ENCODE measurements at places on chromosomes 1 and 21.

DNA sequence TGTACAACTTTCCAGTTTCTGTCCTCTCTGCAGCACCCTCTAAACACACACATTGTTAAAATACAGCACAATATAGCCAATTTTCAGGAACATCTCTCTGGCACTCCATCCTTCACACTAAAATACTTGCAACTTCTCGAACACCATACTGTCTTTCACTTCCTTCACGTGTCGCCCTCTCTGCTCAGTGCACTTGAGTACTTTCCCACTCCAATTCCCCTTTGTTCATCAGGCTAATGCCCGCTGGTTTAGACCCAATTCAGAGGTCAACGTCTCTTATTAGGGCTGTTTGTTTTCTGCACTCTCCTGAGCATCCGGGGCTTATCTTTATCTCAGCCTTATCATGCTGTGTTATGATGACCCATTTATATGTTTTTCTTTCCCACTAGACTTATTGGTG, 238.2 kb upstream of the SGIP1 start:
- DNase-seq = no peak

DNA sequence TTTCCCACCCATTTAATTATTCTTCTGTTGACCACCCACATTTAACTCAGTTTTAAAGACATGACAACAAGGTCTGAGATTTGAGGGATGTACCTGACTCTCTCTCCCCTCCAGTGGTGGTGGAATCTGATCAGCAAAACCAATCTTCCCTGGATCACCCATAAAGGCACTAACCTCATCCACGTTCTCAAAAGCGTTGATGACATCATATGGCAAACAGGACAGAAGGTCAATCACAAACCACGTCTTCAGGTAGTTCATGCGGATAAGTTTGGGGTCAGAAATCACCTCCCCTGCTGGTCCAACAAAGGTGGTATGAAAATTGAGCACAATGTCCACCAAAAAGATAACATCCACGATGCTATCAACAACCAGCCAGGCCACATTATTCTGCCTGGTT, 115.3 kb downstream of the KCNH1 start:
- no peak for DNase-seq

DNA sequence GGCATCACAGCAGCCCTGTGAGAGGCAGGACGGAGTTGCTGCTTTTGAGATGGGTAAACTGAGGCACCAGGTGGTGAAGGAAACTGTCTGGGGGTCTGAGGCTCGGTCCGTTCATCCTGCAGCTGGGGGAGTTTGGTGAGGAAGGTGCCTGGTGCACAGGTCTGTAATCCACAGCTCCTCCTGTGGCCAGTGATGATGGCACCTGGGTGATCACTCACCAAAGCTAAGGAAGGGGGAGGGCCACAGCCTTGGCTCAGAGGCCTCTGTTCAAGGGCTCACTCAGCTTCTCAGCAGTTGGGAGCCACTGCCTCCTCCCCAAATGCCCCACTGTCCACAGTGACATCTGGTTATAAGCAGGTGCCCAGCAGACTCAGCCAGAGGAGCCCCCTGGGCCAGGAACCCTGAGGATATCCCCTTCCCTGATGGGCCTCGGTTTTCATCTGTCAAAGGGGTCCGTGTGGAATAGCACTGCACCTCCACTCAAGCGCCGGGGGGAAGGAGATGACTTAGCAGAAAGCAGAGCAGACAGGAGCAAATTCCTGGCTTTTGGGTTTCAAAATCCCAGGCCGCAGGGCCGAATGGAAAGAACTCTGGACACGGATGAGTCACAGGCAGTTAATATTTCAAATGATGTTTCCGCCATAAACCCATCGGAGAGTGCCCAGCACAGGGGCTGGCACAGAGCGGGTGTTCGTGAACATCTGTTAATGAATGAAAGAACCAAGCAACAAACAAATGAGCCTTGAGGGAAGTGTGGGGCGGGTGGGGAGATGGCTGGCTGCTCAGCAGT, 82.8 kb downstream of the DMRTB1 start:
- peak; percentile 80 for DNase-seq

DNA sequence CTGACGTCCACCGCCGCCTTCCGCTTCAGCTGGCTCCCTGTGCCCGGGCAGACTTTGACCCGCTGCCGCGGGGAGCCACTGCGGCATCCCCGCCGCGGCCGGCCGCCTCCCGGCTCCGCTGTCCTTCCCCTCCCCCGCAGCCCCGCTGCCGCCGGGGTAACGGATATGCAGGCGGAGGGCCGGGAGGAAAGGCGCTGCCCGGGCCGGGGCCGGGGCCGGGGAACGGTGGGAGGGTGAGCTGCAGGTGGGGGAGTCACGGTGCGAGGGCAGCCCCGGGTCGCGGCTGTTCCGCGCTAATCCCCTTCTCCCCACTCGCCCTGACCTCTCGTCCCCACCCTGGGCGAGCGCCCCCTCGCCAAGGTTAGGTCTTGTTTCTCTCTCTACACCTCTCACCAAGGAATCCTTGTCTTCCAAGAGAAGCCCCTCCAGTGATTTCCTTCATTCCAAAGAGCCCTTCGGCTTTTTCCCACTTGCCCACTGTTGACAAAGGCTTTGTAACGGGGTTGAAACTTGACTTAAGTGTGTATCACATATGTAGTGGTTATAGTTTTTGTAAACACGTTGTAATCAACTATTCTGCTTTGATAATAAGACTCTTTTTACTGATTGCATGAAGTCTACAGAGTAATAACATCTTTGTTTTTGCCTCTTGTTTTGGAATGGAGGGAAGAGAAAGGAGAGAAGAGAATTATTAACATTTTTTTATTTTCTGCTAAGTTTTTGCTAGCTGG, 669 bp downstream of the XPR1 start:
- DNase-seq = no peak

DNA sequence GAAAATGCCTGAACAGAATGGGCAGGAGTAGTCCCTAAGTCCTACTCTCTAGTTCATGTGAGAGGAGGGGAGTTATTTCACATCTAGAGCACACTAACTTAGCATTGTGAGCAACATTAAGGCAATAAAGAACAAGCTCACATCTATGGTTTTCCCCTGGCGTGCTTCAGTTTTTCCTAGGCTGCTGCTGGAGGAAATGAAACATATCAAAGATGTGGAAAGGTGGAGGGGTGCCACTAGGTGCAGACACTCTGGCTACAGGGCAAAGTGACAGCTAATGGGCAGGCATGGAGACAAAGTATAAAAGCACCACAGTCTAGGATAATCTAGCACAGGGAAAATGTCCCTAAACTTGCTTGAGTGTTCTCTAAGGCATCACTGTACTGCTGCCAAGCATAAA, 82.2 kb downstream of the TPR start:
- no peak for DNase-seq
